ENCODE measurements at places on chromosomes 2 and 18.

DNA sequence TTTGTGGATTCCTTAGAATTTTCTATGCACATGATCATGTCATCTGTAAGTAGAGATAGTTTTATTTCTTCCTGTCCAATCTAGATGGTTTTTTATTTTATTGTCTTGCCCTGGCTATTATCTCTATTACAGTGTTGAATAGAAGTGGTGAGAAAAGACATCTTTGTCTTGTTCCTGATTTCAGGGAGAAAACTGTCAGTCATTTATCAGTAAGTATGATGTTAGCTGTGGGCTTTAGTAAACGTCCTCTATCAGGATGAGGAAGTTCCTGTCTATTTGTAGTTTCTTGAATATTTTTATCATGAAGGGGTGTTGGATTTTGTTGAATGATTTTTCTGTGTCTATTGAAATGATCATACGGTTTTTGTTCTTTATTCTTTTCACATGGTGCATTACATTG is 5.3 kb downstream of the PLEKHH2 start:
- DNase-seq, result no peak

GRCh38 chr2:191676790-191677645 is 918 bp upstream of the NABP1 start:
- peak; percentile 80 for DNase-seq

DNA sequence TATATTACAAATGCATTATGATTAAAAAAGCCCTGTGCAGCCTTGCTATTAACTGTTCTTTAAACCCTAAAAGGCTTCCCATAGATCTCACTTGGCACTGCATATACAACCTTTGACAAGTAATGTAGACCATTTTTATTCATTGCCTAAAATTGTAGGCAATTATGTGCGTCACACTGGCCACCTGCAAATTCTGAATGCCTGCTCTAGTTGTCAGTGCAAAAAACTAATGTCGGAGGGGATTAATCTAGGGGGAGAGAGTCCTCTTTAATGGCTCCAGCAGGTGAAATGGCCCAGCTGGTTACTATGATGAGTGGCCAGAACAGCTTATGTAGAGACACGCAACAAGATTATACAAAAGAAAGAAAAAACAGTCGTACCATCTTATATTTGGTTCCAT is 123.2 kb downstream of the OLA1 start:
- DNase-seq, result no peak

GRCh38 chr2:23489471-23490322 is 104.7 kb downstream of the KLHL29 start:
- DNase-seq, result no peak

GRCh38 chr2:188307850-188308283 is 16.2 kb downstream of the GULP1 start:
- no peak for DNase-seq

DNA sequence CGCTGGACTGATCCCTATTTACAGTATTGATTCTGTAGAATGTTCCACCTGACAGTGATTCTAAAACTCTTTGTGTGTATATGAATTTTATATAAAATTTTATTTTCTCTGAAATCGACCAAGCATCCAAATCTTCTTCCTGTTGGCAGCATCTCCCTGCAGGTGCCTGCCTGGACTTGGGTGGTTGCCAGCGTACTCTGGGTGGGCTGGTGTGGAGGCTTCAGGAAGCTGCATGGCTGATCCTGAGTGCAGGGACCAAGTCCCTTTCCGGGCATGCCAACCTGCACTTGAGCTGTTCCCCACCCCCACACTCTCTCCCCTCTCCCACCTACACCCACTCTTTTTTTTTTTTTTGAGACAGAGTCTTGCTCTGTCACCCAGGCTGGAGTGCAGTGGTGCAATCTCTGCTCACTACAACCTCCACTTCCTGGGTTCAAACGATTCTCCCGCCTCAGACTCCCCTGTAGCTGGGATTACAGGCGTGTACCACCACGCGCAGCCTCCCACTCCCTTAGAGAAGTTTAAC is 53.2 kb upstream of the ALKAL2 start:
- DNase-seq, result no peak

DNA sequence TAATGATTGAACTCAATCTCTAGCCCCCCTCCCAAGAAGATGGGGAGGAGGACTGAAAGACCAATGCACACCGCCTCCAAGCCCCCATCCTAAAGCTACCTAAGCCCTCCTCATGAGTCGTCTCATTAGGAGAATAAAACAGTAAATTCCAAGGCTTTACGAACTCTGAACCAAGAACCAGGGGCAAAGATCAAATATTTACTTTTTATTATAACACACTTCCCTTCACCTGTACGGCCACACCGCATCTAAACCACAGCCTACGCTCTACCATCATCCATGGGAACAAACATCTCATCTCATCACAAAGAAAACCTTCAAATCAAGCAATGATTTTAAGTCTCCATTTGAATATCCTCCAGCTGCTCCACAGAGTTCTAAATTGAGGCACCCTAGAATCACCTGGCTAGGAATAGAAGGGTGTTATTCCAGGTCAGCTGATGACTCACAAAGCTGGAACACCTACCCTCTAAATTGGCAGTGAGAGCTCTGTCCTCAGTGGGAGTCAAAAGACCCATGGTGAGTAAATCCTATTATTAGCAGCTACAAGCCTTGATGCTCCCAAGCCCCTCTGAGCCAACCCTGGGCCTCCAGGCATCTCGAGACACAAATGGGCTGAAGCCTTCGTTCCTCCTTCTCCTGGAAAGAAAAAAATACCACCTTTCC is 45.6 kb upstream of the BZW1 start:
- no peak for DNase-seq

DNA sequence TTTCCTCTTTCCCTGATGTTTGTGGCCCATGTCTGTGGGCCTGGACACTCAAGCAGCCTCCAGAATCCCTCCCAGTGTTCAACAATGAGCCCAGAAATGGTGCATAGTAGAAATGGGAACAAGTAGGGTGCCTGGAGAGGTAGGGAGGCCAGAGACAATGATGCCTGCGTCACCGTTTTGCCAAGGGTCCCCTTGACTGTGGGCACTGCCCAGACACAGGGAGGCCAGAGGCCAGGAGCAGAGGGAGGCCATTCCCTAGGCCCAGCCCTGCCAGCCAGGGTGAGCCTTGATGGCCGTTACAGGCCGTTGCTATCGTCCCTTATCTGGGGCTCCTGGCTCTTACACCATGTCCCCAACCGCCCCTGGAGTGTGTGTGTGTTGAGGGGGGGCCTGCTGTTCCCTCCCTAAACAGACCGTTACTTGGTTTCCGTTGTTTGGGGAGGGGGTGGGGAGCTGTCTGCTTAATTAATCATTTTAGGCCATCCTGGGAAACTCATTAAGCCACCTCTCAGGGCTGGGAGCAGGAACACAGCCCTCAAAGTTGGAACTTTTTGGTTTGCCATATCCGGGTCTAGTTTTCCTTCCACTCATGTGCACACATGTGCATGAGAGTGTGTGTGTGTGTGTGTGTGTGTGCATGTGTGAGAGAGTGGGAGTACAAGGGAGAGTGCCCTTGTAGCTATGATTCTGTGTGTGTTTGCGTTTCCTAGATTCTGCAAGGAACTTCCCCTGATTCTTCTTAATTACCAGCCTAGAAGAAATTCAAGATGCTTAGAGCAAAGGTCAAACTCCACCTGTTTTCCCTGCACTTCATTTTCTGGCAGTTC is 135.2 kb upstream of the HAAO start:
- peak; percentile 78 for DNase-seq

GRCh38 chr2:88128654-88129312 is 921 bp upstream of the FABP1 start:
- DNase-seq, result no peak

GRCh38 chr18:33467531-33467930 is 27.0 kb upstream of the CCDC178 start:
- no peak for DNase-seq

GRCh38 chr18:31102025-31102684 is at the start of gene DSC2:
DSC2 (minus strand) TSS chr18:31102421; CDS start chr18:31101971, 450 bp downstream.
- DNase-seq, result peak; percentile 86

DNA sequence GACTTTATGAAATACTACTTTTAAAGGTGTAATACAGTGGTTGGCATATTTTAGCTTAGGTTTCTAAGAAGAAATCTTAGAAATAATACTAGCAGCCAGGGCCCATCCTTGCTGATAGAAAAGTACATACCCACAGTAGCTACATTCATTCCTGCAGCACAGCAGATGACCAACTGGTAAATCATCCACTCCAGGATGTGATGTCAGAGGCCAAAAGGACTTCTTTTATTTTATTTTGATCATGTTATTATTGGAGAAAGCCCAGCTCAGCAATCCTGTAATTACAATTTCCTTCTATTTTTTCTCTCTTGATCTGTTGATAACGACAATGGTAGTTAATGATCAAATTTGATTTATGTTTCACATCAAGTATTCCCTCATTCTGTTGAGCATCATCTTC is 18.0 kb upstream of the TTN start:
- DNase-seq, result no peak

GRCh38 chr2:27988718-27989117 is 98.2 kb downstream of the BABAM2 start:
- DNase-seq, result no peak

GRCh38 chr2:2699121-2699505 is 368.0 kb upstream of the MYT1L start:
- DNase-seq, result no peak

DNA sequence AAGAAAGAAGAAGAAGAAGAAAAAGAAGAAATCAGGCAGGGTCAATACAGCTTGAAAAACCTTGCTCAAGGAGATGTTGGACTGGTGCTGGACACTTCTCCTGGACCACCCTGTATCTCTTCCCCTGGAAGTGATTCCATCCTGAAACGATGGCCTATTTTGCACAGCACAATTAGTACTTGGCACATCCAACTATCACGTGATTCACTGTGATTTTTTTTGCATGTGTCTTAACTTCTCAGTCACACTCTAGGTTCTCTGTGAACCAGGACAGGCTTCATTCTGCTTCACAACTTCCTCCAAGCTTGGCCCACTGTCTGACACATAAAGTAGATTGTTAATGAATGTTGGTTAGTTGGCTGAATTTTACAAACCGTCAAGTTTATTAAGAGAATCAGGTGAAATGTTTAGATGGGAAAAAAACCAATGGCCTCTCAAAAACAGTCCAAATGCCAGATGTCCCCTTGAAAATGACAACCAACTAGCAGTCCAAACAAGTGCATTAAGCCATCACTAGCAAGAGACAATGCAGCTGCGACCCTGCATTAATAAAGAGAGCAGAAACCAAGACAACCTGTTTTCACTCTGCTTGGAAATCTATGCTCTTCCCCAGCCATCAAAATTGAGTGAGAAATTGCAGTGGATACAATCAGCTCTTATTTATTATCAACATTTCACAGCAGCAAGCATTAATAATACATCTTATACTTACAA is 300.0 kb upstream of the CHAC2 start:
- no peak for DNase-seq

- DNase-seq, result no peak
Measured at GRCh38 chr2:72950558-72951255, 33.4 kb downstream of the EMX1 start.

DNA sequence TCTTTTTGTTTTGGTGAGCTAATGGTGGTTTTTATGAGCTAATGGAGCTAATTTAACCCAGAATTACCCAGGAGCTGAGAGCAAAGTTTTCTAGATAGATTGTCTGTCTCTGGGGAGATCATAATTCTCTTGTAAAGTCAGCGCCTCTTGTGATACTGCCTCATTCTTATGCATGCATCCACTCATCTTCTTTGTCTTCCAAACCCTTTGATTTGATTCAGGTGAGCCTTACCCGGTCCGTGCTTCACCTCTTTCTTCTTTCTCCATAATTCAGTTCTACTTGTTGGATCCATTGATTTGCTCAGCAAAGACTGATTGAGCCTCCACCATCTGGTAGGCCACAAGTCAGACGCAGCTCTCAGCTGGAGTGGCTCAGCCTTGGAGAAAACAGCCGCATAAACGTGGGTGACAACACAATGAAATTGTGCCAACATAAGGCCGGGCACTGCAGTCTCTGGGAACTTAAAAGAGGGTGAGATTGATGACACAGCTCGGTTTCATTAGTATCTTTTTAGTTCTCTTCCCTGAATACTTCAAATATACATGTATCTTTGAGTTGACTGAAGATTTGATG is 158.5 kb upstream of the SH3BP4 start:
- DNase-seq, result no peak

- DNase-seq, result no peak
Measured at GRCh38 chr2:162013514-162014475, 60.2 kb downstream of the DPP4 start.

DNA sequence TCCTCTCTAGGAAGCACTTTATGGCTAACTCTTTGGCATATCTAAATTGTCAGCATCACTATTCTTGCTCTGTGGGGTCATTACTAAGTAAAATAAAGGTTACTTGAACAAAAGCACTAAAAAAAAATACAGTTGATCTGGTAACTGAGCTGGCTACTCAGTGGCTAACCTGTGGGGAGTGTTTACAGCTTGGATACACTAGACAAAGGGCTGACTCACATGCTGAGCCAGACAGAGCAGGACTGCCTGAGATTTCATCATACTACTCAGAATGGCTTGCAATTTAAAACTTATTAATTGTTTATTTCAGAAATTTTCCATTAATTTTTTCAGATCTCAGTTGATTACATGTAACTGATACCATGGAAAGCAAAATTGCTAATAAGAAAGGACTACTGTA is 1690.4 kb upstream of the SLC39A10 start:
- DNase-seq, result no peak

DNA sequence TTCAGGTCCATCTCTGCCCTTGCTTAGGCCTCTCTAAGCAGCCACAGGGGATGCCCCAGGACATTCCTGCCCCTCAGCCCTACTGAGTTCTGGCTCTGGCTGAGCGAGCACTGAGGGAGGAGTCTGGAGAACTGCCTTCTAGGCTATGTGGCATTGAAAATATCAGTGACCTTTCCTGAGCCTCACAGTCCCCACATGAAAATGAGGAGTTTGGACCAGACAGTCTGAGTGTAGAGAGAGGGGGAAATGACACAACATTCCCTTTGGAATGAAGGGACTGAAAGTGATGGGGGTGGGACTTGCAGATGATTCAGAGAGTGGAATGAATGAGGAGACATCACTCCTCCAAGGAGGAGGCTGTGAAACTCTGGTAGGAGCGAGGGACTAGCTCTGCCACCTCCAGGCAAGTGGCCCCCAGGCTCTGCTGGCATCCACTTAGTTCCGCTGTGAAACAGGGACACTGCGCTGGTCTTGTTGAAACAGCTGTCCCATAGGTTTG is 8.0 kb downstream of the TNS1 start:
- DNase-seq, result no peak

All from right kidney (tissue), 9 donors.